ENCODE measurements at places on chromosomes 11 and 22.
A peak's percentile ranks its signal among the peaks of the same experiment; 100 is the strongest.

- DNase-seq: no peak
Measured at GRCh38 chr11:128715691-128716561, 22.1 kb downstream of the FLI1 start.

DNA sequence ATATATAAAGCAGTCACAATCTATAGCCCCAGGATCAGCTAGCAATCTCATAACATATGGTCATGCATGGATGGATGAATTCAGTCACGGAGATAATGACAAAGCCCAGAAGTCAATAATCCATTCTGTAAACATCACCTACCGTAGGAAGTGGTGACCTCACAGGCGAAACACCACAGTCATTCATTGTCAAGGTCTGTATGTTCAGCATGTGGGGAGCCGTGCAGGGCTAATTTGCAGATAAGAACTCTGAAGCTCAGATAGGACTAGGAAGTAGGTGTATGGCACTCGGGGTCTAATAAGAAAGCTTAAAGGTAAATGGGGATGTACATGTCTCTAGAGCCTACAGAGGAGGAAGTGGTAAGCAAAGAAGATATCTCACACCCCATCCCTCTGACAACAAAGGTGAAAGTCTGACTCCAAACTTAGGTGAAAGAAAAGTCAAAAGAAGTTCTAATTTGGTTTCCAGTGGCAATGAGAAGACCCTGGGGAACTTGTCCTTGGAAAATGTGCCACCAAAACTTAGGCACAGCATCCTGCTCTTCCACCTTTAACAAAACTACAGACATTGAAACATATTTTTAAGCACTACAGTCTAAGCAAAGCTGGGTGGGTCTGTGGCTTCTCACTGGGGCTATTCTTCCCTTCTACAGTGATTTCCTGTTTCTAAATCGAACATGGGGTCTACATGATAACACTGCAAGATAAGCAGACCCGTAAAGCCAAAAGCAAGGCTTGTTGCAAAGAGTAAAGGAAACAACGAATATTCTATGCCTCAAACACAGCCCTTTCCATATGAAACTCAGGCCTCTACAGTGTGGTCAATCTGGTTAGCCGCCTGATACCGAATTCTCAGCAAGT lies 5.2 kb downstream of the CRTAM start:
- no peak for DNase-seq

DNA sequence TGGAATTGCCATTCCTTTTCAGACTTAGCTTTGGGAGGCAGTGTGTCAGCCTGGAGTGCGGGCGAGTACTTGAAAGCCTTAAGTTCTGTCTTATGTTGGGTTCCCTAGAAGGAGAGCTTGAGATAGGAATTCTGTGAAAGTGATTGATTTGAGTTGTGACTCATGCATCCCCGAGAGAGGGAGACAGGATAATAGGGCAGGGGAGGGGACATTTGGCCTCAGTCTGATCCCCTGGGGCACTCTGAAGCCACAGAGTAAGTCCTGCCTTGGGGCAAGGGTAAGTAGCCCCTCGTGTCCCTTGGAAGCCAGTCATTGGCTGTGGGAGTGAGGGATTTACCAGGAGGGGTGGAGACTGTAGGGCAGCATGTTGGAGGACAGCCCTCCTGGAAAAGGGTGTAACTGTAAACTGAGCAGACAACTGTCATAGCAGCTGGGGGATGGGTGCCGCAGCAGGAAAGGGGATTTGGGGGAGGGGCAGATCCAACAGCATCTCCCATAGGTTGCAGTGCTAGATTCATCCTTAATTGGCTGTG lies 44.0 kb downstream of the KIAA1671 start:
- DNase-seq: peak; percentile 49

GRCh38 chr11:35954205-35954604 lies 10.3 kb downstream of the LDLRAD3 start:
- DNase-seq: no peak

- DNase-seq: no peak
Measured at GRCh38 chr11:131423688-131424087, 53.3 kb downstream of the NTM start.

DNA sequence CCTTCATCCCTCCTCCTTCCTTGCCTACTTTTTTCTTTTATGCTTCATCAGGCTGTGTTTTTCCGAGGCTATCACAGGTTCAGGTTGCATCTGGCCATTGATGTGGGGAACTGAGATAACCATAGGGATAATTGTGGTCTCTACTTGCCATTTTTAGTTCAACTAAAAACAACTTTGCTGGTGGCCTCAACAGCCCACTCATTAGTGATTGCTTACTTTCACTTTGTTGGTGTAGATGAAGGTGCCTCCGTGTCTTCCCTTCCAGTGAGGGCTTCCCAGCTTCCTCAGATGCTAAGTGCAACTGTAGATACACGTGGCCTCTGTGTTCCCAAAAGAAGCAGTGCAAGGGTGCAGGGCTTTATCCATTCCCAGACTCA lies 35.0 kb downstream of the KCNJ1 start:
- DNase-seq: no peak

DNA sequence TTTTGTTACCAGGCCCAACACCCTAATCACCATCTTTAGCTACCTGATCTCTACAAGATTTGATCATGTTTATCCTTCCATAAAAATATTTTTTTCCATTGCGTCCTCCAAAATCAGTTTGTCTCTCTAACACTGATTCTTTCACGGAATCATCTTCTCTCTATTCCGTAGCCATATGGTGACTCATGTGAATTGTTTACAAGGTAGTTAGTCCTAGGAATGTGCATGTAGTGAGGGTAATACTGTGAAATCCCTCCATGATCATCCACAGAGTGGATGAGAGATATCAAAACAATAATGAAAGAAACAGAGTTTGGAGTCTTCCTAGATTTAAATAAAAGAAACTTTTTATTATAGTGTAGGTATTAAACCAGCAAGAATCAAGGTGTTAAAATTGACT lies 230.2 kb downstream of the METTL15 start:
- DNase-seq: no peak

DNA sequence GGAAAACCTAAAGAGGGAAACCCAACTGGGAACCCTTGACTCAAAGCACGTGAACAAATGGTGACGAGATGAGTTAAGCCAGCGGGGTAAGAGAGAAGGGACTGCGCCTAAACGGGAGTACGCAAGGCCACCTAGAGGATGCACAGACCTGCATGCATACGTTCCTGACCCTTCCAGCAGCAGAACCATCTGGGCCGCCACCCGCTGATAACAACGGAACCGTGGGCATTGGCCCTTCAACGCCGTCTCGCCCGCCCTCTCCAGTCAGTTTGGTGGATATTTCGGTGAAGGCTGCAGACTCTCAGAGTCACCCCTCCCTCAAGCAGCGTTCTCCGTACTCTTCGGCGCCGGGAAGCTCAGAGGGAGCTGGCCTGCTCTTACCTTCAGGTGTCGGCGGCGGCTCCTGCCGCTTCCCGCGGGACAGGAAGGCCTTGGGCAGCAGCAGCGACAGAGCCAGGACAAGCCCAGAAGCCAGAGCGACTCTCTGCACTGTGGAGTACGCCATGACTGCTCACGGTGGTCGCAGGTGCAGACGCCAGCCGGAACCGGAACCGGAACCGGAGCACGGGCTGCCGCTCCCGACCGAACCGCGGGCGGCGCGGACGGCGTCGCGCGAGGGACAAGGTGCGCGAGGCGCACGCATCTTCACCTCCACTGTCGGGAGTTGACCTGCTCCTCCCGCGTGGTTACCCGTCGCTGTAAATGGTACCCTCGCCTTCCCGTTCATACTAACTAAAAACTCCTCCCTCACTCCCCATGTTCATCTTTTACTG lies at the start of gene RIC3:
TSS of gene RIC3 (minus strand) at position 541 of the 773 bp plus-strand sequence. CDS start at position 505, 36 bp downstream.
- DNase-seq: no peak

GRCh38 chr11:61609000-61609979 lies 28.4 kb upstream of the SYT7 start:
- no peak for DNase-seq

- DNase-seq: no peak
Measured at GRCh38 chr11:116773203-116774097, 663 bp upstream of the BUD13 start.

- no peak for DNase-seq
Measured at GRCh38 chr11:21121991-21122390, 452.6 kb downstream of the NELL1 start.
